ENCODE measurements at places on chromosomes 16 and 17.

GRCh38 chr17:40484973-40485530 is 16.4 kb downstream of the TNS4 start:
- no peak for DNase-seq

DNA sequence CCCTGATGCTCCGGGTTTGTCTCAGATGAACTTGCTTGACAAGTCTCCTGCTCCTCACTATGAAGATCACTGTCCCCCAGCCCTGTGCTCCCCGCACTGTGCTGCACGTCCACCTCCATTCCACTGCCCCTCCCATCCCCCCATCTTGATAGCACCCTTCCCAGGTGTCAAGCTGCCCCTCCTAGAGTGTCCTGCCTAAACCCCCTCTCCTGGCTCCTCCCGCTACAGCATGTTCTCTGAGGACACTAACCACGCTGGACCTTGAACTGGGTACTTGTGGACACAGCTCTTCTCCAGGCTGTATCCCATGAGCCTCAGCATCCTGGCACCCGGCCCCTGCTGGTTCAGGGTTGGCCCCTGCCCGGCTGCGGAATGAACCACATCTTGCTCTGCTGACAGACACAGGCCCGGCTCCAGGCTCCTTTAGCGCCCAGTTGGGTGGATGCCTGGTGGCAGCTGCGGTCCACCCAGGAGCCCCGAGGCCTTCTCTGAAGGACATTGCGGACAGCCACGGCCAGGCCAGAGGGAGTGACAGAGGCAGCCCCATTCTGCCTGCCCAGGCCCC is 18.5 kb downstream of the DEXI start:
- DNase-seq, result no peak

GRCh38 chr16:11609474-11610120 is 22.9 kb upstream of the LITAF start:
- DNase-seq, result no peak

GRCh38 chr16:80459331-80459777 is 81.4 kb upstream of the DYNLRB2 start:
- no peak for DNase-seq

DNA sequence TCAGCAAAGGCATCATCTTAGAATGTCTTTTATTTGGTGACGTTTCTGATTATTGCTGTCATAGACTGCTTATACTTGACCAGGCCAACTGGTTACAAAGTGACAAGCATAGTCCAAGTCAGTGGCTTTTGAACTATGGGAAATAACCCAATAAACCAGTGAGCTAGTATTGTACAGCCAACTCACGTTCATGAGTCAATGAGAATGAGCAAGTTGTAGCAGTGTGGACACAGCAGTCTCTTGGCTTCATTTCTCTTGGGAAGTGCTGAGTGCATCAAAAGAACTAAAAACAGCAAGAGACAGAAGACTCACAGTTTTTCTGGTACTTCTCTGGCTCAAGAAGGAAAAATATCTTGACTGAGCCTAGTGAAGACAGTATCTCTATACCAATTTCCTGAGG is 36.9 kb upstream of the CRISPLD2 start:
- DNase-seq, result no peak

DNA sequence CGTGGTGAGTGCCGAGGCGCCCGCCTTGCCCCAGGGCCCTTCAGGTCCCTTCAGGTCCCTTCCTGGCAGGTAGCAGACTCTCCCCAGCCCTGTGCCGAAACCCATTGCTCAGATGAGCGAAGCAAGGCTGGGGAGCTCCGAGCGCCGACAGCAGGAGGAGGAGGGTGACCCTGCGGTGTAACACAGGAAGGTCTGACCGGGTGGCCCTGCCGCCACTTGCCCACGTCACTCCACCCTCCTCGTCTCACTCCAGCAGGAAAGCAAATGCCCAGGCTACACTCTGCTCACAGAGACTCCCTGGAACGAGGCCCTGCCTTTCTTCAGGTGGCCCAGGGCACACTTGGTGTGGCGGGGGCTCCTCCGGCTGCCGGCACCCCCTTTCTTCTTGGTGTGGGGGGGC is 57.2 kb downstream of the ACTG1 start:
- no peak for DNase-seq

- no peak for DNase-seq
Observed at GRCh38 chr17:37527249-37527851, 37.7 kb downstream of the DUSP14 start.

- DNase-seq, result no peak
Observed at GRCh38 chr17:49316258-49316570, 45.8 kb downstream of the ZNF652 start.

DNA sequence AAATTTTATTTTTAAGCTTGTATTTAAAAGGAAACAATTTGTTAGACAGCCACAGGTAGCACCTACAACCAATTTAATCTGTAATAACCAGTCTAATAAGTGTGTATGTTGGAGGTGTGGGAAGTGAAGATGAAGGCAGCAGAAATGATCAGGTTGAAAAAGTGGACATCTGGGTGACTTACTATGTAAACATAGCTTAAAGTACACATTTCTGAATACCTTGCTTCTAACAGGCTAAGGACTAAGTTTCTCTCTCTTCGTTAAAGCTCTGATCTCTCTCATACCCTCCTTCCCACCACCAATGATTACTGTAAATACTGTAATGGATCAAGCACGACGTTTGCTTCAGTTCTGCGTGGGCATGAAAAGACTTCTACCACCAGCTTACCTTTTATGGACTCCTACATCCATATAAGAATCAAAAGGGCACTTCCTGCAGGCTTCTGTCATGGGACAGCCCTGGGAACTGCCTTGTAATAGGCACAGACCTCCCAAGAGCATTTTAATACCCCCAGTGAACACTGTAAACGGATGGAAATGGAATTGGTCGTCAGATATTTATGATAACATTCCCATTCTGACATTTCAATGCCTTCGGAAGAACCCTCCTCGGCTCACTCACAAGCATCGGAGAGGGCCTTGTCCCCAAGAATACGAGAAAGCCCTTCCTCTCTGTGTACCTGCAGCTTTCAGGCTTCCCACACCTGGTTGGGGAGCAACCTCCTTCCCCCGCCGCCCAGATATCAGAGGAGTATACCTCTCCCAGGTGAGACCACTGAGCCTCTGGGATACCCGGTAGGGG is 700 bp downstream of the CCDC43 start:
- no peak for DNase-seq

- DNase-seq, result no peak
Observed at GRCh38 chr17:71488851-71489250, 632.0 kb upstream of the SOX9 start.

DNA sequence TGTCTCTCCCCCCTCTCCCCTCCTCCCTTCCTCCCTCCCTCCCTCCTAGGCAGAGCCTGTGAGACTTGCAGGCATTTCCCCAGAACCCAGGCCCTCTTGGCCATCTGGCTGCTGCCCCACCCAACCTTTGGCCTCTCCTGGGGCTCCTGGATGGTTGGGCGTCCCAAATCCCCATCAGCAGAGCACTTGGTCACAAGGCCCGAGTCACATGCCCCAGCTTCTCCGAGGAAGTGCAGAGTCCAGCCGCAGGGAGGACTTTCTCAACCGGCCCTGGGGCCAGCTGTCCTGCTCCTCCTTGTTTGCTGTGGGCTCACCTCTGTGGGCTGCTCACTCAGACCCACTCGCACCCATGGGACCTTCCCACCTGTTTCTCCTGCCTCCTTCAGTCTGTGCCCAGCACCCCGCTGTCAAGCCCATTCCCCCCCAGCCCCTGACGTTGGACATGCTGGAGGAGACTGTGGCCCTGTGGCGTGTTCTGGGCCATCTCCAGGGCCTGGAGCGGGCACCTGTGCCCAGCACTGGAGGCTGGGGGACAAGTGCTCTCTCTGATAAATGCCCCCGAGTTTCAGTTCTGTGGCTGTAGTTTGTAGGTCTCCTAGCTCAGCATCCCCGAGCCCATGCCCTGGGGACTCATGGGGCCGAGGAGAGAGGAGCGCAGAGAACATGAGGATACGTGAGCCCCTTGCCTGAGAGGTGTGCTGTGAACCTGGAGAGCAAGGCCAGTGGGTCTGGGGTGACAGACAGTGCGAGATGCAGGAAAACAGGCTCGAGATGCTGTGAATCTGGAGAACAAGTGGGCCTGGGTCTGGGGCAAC is 42.3 kb upstream of the ZNF750 start:
- DNase-seq, result no peak

GRCh38 chr16:66562986-66563385 is 3.3 kb upstream of the CMTM1 start:
- DNase-seq, result no peak
